ENCODE measurements at places on chromosomes 3 and 15.

- no peak for DNase-seq
Observed at GRCh38 chr3:42745776-42746454, 27.1 kb downstream of the CCDC13 start.

- DNase-seq = no peak
Observed at GRCh38 chr3:86949850-86950249, 41.1 kb downstream of the VGLL3 start.

DNA sequence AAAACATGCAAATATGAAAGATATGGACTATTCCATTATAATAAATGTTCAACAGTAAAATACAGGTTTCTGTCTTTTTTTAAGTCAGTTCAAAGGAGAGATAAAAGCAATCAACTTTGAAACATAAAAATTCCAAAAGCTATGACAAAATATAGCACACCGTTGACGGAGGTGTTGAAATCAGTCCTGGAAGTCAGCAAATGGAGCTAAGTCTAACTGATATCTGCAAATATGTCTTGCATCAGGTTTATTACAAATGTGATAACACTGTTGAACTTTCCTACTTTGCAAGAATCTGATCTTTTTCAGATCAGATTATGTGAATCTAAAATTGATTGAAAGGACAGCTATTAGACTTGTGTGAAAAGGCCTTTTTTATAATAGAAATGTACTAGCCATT lies 300.7 kb downstream of the SHOX2 start:
- no peak for DNase-seq

DNA sequence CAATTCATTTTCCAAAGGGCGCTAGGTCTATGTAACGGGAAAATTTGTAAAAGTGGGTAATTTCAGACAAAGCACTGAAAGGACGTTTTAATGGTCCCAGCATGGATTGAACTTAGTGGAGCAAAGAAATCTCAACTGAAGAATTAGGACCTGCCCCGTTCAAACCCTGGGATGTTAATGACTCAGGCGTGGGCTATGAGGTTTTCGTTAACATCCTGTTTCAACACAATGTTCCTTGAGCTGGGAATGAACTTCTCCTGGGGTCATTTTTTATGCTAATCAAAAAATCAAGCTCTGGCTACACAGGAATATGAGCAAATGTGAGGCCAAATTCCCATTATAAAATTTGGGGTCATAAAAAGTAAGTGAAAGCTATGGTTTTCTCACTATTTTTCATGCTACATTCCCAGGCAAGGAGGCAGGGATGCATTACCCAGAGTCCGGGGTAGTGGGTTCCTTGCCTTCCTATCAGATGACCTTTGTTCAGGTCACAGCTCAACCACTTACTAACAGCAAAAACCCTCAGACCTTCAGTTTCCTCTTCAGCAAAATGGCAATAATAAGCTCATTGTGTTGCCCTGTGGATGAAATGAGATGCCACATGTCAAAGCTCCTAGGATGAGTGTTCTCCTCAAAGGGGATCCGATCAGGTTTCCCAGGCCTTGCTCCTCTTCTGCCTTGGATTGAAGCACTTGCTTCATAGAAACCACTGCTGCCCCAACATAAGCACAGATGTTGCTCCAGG lies 271.4 kb downstream of the ARRDC4 start:
- no peak for DNase-seq

DNA sequence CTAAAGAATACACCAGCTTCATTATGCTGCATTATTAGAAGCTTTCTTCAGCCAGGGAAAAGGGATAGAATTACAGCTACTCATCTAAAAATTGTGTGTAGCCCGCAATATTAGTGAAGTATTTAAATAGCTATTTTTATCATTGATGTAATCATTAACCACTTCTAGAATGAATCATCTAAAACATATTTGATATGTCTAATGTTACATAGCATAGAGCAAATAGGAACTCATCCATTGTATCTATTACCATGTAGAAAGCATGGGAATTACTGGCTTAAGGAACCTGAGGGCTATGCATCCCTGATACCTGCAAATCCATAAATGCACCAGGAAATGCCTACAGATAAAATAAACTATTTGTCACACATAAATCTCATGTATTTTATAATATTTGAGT lies 54.5 kb upstream of the VGLL3 start:
- DNase-seq = no peak

- peak; percentile 72 for DNase-seq
Observed at GRCh38 chr3:177673112-177673914, 476.0 kb upstream of the TBL1XR1 start.

DNA sequence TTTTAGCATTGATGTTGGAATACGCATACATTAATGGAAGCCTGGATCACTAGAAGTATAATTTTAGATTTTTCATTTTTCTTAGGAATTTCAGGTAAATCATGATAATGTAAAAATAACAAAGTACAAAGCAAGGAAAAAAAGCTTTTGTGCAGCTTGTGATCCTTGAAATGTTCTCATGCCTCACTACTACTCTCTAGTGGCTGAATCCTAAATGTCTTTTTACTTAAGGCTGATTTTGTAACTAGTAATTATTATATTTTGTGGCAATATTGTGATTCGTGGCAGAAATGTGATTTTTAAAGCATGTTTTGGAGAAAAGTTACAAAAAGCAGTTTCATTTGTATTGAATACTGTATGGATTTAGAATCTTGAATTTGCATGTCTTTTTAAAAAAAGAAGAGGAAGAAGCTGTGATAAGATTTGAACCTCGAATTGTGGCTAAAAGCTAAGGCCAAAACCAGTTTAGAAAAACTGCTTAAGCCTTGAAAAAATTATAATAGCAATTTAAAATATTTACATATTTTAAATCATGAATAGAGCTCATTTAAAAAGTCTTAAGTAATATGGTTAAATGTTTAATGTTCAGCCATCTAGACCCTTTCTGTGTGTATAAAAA lies 39.0 kb downstream of the U2SURP start:
- DNase-seq = peak; percentile 45

GRCh38 chr15:34223904-34224596 lies 766 bp upstream of the EMC4 start:
- peak; percentile 40 for DNase-seq
